ENCODE measurements at places on chromosomes 1 and 21. TPM values are rescaled to one million over a fixed set of nuclear protein-coding genes. Genes with fewer than 3 reads are reported as not detected.

GAS5 gene
- 158 TPM for total RNA-seq

TMCC2 gene
- 12.1 TPM for total RNA-seq

NUP210L gene
- 24.4 TPM for total RNA-seq

FHAD1 gene
- total RNA-seq = 22.0 TPM

RHCE gene
- total RNA-seq = 3.9 TPM

CFHR3 gene
- 1.0 TPM for total RNA-seq

APOBEC4 gene
- total RNA-seq = 5.0 TPM

MYBPH gene
- total RNA-seq = 0.16 TPM

PITHD1 gene
- 83.7 TPM for total RNA-seq

WNT3A gene
- 0.19 TPM for total RNA-seq

HPDL gene
- total RNA-seq = 1.3 TPM

PADI2 gene
- 0.99 TPM for total RNA-seq

ERRFI1 gene
- total RNA-seq = 47.9 TPM

RPE65 gene
- total RNA-seq = not detected

B4GALT2 gene
- total RNA-seq = 65.9 TPM

GRCh38 chr1:156664767-156665411 is 12.3 kb downstream of the NES start:
- no peaks in the 10 kb centered on the region for H3K36me3 ChIP-seq
- no peaks in the 10 kb centered on the region for H3K27me3 ChIP-seq
- H3K4me3 ChIP-seq = no peak overlapping the region
- H3K4me1 ChIP-seq = peaks cover 72% of the 10 kb centered on the region

- no peaks in the 10 kb centered on the region for H3K36me3 ChIP-seq
- H3K27me3 ChIP-seq = no peaks in the 10 kb centered on the region
- DNase-seq = peak; percentile 37
- H3K4me3 ChIP-seq = no peak overlapping the region
- no peak overlapping the region for H3K27ac ChIP-seq
- no peaks in the 10 kb centered on the region for H3K4me1 ChIP-seq
These were observed 252.1 kb downstream of the MATN1 start for GRCh38 chr1:30471307-30471706.

- no peak overlapping the region for H3K4me3 ChIP-seq
- H3K36me3 ChIP-seq = no peaks in the 10 kb centered on the region
- no peak for DNase-seq
- H3K4me1 ChIP-seq = no peaks in the 10 kb centered on the region
- H3K27me3 ChIP-seq = no peaks in the 10 kb centered on the region
These were observed 33.6 kb downstream of the RGS8 start for GRCh38 chr1:182650678-182651338.

- H3K27ac ChIP-seq = no peak overlapping the region
- peaks cover 12% of the 10 kb centered on the region for H3K4me1 ChIP-seq
- H3K27me3 ChIP-seq = no peaks in the 10 kb centered on the region
These were observed 124.9 kb downstream of the DMRTB1 start for GRCh38 chr1:53583868-53584776.

GRCh38 chr1:44135886-44136285 is 5.5 kb downstream of the KLF18 start:
- H3K4me3 ChIP-seq = no peak overlapping the region
- H3K36me3 ChIP-seq = no peaks in the 10 kb centered on the region
- H3K27ac ChIP-seq = no peak overlapping the region
- no peaks in the 10 kb centered on the region for H3K4me1 ChIP-seq
- DNase-seq = no peak

GRCh38 chr1:226085675-226086285 is 23.3 kb downstream of the H3-3A start:
- no peak overlapping the region for H3K4me3 ChIP-seq
- no peak overlapping the region for H3K27ac ChIP-seq
- H3K27me3 ChIP-seq = no peaks in the 10 kb centered on the region
- no peak for DNase-seq
- no peaks in the 10 kb centered on the region for H3K36me3 ChIP-seq

DNA sequence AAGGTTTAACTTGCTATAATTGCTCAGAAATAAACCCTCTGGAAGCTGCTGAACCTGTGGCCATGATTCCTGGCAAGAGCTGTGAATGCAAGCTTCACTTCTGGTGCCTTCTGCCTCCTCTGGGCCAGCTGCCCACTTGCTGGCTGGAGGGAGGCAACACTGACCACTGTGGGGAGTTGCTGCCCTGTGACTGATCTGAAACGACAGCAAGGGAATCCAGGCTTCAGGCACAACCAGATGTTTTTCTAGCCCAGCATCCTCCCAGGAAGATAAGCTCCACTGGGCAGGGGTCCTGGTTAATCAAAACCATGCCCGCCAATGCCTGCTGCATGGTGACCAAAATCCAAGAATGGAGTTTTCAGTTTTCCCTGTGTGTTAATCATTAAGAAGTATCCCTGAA is 180.0 kb upstream of the HMGB4 start:
- no peaks in the 10 kb centered on the region for H3K4me1 ChIP-seq
- no peaks in the 10 kb centered on the region for H3K36me3 ChIP-seq
- no peaks in the 10 kb centered on the region for H3K27me3 ChIP-seq
- H3K4me3 ChIP-seq = no peak overlapping the region
- H3K27ac ChIP-seq = no peak overlapping the region

GRCh38 chr1:228513236-228513900 is 26.2 kb downstream of the RNF187 start:
- no peaks in the 10 kb centered on the region for H3K36me3 ChIP-seq
- no peak overlapping the region for H3K27ac ChIP-seq
- H3K4me3 ChIP-seq = no peak overlapping the region
- no peaks in the 10 kb centered on the region for H3K4me1 ChIP-seq
- no peak for DNase-seq
- no peaks in the 10 kb centered on the region for H3K27me3 ChIP-seq

GRCh38 chr1:206067486-206068227 is 14.7 kb downstream of the RHEX start:
- no peak overlapping the region for H3K27ac ChIP-seq
- H3K36me3 ChIP-seq = no peaks in the 10 kb centered on the region
- H3K4me1 ChIP-seq = no peaks in the 10 kb centered on the region
- no peaks in the 10 kb centered on the region for H3K27me3 ChIP-seq

DNA sequence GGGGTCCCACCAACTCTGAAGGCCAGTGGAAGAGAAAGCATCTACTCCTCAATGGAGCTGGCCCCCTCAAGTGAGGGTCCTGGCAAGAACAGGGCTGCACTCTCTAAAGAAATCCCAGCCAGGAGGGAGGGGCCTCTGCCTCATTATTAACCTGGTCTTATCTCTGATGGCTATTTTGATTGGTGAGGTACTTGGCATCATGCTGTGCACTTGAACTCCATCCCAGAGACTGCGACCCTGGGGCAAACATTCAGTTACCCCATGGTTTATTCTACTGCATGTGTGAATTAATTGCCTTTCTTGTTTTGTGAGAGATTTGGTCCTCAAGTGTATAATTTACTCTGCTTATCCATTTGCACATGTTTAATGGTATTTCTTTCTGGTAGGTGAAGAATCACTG is 55.0 kb upstream of the ETV3 start:
- DNase-seq = no peak
- no peak overlapping the region for H3K27ac ChIP-seq
- no peaks in the 10 kb centered on the region for H3K27me3 ChIP-seq
- no peaks in the 10 kb centered on the region for H3K4me1 ChIP-seq
- H3K36me3 ChIP-seq = no peaks in the 10 kb centered on the region

- H3K4me3 ChIP-seq = no peak overlapping the region
- no peaks in the 10 kb centered on the region for H3K4me1 ChIP-seq
- no peak for DNase-seq
- H3K27ac ChIP-seq = no peak overlapping the region
These were observed 31.4 kb upstream of the C1orf185 start for GRCh38 chr1:51070640-51071039.

DNA sequence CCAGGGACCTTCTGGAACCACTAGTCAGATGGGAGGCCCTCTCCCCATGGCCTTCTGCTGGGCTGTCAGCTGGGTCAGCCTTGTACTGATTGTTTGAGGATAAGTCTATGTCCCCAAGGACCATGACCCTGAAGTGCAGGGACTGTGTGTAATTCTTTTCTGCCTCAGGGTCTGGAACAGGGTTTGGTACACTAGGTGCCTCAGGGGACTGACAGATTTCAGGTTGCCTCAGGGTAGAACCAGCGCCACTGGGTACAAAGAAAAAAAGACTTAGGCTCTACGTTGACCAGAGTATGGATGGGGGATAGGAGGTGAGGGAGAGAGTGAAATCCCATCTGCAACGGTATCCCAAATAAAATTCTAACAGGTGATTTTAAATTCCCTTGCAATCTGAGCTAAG is 3.0 kb downstream of the KDF1 start:
- no peak for DNase-seq
- H3K27me3 ChIP-seq = no peaks in the 10 kb centered on the region
- no peaks in the 10 kb centered on the region for H3K4me1 ChIP-seq
- no peak overlapping the region for H3K27ac ChIP-seq
- H3K36me3 ChIP-seq = no peaks in the 10 kb centered on the region
- no peak overlapping the region for H3K4me3 ChIP-seq

- H3K36me3 ChIP-seq = no peaks in the 10 kb centered on the region
- DNase-seq = no peak
- H3K4me1 ChIP-seq = no peaks in the 10 kb centered on the region
- no peak overlapping the region for H3K27ac ChIP-seq
- H3K4me3 ChIP-seq = no peak overlapping the region
These were observed 108.0 kb upstream of the ADAR start for GRCh38 chr1:154716011-154716410.

- H3K27me3 ChIP-seq = no peaks in the 10 kb centered on the region
- peak overlapping the region; percentile 97 for H3K27ac ChIP-seq
- peaks cover 34% of the 10 kb centered on the region for H3K4me1 ChIP-seq
These were observed 705 bp upstream of the QSOX1 start for GRCh38 chr1:180154003-180154324.

- H3K4me1 ChIP-seq = no peaks in the 10 kb centered on the region
- no peaks in the 10 kb centered on the region for H3K27me3 ChIP-seq
- H3K4me3 ChIP-seq = no peak overlapping the region
- H3K36me3 ChIP-seq = no peaks in the 10 kb centered on the region
These were observed 154.8 kb upstream of the COL6A1 start for GRCh38 chr21:45826676-45827301.

- no peak for DNase-seq
- no peaks in the 10 kb centered on the region for H3K4me1 ChIP-seq
- H3K27ac ChIP-seq = no peak overlapping the region
- no peaks in the 10 kb centered on the region for H3K27me3 ChIP-seq
- H3K4me3 ChIP-seq = no peak overlapping the region
These were observed 523.6 kb downstream of the SMYD3 start for GRCh38 chr1:245983294-245983967.

- H3K4me3 ChIP-seq = no peak overlapping the region
- no peak for DNase-seq
- no peak overlapping the region for H3K27ac ChIP-seq
- H3K27me3 ChIP-seq = no peaks in the 10 kb centered on the region
- H3K36me3 ChIP-seq = no peaks in the 10 kb centered on the region
These were observed 94.5 kb upstream of the SLC5A9 start for GRCh38 chr1:48127735-48128685.

DNA sequence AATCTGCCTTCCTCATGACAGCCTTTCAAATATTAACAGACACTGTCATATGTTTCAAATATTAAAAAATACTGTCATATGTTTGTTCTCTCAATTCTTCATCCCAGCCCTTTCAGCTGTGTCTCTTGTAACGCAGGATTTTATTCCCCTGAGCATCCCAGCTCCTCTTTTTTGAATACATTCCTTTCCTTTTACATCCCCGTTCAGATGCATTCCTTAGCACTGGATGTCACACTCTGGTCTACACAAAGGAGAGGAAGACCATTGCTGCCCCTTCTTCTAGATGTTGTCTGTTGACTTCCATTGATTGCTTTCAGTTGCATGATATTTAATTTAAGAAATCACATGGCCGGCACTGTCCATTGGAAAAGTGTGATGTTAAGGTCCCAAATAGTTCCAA is 117.4 kb upstream of the PAXBP1 start:
- H3K4me3 ChIP-seq = no peak overlapping the region
- H3K27ac ChIP-seq = no peak overlapping the region
- no peaks in the 10 kb centered on the region for H3K36me3 ChIP-seq
- H3K27me3 ChIP-seq = no peaks in the 10 kb centered on the region
- H3K4me1 ChIP-seq = no peaks in the 10 kb centered on the region
